GM12865 (cell line): ENCODE measurements at places on chromosomes 12 and 14.

GRCh38 chr14:91877376-91877915 lies 10.1 kb upstream of the TC2N start:
- no peak for DNase-seq

DNA sequence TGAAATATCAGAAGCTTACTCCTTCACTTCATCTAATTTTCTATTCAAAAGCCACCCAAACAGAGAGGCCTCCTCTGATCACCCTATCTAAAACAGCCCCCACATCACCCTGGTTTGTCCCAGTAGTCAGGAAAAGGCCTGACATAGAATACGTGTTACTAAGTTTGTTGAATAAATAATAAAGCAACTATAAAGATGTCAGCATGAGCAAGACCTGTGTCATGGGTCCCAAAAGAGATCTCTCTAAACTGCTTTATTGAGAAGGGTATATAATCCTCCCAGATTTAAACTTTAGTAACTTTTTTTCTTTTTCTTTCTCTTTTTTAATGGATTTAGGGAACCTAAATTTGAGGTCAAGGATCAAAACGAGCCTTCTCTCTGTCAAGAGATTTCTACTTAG lies 27.4 kb upstream of the C12orf50 start:
- no peak for DNase-seq

- no peak for DNase-seq
Measured at GRCh38 chr14:102924632-102925588, 2.4 kb downstream of the AMN start.

DNA sequence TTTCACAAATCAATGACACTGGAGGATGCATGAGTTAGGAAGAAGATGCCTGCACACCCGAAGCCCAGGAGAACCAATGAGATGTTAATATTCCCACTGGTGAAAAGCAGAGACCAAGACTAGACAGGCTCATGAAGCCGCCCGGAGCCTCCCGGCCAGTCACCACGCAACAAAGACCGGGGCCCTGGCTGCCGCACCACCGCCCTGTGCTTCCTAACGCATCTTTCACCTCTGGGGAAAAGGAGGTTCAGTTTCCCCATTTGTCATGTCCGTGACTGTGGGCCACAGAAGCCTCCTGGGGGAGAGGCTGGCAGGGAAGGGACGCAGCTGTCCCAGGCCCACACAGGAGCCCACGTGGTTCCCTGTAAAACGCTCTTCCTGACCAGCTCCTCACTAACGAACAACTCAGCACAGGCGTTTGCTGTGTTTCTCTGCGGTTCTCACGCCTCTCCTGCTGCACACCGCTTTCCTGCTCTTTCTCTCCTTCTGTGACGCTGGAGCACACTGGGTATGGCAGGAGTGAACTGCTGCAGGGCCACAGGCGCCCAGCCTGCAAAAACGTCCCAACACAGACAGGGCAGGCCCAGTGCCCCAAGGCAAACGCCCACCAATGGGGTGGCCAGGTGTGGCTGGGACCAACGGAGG lies 10.8 kb downstream of the RIMBP2 start:
- DNase-seq, result no peak

- no peak for DNase-seq
Measured at GRCh38 chr12:115101520-115101919, 417.5 kb upstream of the TBX3 start.

DNA sequence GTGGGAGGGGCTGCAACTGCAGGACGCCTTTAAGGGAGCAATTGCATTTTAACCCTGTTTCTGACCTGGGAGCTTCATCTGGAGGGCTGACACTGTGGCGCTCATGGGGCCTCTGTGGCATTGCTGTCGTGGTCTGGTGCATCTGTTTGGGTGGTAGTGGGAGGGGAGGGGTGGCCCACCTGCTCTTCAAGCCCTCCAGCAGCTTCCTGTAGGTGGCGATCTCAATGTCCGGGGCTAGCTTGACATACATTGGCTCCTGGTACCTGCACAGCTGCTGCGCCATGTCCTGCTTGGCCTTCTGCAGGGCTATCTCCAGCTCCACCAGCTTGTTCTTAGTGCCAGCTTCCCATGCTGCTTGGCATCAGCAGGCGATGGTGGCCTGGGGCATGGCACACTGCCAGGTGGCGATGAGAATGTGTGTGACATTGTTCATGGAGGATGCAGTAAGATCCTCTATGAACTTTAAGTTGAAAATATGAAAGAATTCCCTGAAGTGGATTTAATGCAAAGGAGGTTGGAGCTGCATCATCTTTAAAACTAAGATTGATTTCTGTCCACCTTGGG lies 7.7 kb upstream of the KRT82 start:
- no peak for DNase-seq
